ENCODE measurements at places on chromosomes 7 and 10.

DNA sequence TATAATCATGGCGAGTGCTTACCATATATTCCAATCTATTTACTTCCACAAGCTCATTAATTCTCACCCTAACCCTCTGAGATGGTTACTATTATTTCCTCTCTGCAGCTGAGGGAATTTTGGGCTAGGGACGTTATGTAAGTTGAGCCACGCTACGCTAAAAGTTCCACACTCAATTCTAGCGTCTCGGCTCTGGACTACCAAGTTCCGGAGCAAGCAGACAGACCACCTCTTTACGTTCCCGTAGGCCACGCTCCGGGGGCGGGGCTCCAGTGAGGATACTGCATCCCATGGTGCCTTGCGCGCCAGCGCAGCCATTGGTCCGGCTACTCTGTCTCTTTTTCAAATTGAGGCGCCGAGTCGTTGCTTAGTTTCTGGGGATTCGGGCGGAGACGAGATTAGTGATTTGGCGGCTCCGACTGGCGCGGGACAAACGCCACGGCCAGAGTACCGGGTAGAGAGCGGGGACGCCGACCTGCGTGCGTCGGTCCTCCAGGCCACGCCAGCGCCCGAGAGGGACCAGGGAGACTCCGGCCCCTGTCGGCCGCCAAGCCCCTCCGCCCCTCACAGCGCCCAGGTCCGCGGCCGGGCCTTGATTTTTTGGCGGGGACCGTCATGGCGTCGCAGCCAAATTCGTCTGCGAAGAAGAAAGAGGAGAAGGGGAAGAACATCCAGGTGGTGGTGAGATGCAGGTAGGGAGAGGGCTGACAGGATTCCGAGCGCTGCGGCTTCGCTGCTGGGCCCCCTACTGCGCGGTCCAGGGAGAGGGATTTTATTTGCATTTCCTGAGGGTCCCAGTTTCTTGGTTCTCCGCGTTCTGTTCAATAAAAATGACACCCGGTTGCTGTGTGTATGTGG is at the start of gene KIF11:
Gene KIF11, plus strand, starts transcription at position 370 of the 858 bp plus-strand sequence. Its CDS starts 246 bp downstream, at position 616.
- DNase-seq: peak; percentile 91

- no peak for DNase-seq
These were observed 15.6 kb downstream of the SNX10 start for GRCh38 chr7:26307226-26307625.

GRCh38 chr7:14184292-14184864 is 194.9 kb upstream of the ETV1 start:
- DNase-seq: no peak

- DNase-seq: no peak
These were observed 48.5 kb upstream of the ABLIM1 start for GRCh38 chr10:114706458-114707055.

DNA sequence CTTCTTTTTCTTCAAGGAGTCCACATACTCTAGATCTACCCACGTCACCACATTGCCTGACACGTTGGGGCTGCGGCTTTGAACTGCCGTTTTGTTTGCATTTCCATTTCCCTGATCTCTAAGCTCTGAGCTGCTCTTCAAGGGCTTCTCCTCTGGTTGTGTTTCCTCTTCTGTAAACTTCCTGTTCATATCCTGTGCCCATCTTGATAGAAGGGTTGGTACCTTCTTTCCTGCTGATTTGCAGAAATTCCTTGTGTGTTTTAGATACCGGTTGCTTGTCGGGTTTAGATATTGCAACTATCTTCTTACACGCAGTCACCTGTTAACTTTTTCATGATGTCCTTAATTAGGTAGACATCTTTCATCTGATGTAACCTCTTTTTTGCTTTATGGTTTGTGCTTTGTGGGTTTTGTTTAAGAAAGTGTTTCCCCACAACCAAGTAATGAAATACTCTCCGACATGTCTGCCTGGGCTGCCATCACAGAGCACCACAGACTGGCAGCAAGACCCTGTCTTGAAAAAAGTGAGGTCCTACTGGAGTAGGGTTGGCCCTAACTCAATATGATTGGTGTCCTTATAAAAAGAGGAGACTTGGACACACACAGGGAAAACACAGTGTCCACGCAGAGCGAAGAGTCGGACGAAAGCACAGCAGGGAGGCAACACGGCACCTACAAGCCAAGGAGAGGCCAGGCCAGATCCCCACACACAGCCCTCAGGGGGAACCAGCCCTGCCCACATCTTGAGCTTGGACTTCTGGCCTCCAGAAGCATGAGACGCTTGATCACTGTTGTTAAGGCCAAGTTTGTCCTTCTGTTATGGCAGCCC is 99.1 kb upstream of the PDGFA start:
- DNase-seq: no peak

DNA sequence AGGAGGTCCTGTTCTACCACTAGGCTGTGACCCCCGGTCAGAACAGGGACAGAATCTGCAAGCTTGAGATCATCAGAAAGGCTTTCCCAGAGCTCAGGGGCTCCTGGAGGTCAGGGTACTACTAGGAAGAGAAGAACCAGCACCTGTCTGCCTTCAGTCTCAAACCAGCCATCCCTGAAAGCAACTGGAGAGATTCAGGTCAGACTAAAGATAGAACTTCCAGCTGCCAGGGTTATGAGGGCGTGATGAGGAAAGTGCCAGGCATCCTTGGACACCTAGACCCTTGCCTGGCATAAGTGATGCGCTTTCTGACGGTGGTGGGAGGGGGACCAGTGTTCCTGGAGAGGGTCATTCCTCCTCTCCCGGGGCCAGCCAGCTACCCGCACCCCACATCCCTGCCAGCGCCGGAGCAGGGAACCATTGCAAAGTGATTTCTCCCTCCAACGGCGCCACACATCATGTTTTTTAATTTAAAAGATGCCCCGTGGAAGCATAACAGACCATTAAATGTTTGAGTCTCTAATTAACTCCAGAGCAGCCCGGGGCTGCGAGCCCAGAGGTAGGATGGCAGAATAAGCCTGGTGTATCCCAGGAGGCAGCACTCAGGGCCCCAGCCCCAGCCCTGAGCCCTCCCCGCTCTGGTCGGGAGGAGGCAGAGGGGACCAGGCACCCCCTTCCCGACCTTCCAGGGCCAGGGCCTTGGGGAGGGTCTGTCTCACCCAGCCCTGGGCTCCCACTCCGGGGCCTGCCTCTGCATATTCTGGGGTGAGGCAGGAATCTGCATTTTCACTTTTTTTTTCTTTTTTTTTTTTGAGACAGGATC is 64.0 kb downstream of the ELFN1 start:
- DNase-seq: no peak

- DNase-seq: peak; percentile 58
These were observed 37.2 kb upstream of the PCBD1 start for GRCh38 chr10:70925377-70926225.

DNA sequence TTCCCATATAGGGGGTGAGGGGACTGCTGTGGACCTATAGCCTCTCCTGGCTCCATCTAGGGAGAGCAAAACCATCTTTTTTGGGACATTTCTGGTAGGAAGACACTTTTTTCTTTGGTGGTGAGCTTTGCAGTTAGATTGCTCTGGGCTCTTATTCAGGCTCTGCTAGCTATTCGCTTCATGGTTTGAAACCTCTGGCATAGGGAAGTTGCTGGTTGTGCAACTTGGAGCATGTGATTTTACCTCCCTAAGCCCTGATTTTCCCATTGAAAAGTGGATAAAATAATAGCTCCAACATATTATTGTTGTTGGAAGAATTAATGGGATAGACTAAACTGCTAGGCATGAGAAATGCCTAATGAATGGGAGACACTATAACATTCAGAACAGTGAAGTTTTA is 69.6 kb downstream of the CYP26A1 start:
- no peak for DNase-seq

- no peak for DNase-seq
These were observed 16.5 kb upstream of the PLAU start for GRCh38 chr10:73894245-73894971.

DNA sequence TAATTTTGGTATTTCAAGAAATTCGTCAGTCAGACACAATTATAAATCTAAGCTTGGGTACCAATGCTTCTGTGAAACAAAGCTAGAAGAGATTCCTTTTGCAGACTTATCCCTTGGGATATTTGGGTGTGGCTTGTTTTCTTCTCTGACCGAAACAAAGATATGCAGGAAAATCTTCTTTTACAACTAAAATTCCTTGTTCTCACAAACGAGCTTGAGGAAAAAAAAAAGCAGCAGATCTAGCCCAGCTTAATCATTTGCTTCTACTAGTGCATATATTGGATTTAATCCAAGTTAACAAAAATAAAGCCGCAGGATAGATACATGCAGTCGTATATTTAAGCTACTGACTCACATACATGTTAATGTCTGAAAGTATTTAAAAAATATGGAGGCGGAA is 104.2 kb downstream of the PRTFDC1 start:
- no peak for DNase-seq

GRCh38 chr7:119545118-119545517 is 727.9 kb upstream of the KCND2 start:
- DNase-seq: no peak

GRCh38 chr7:117895276-117895675 is 22.0 kb upstream of the CTTNBP2 start:
- no peak for DNase-seq

Measured in stimulated activated CD4-positive, alpha-beta T cell treated with anti-CD3 and anti-CD28 coated beads, Interleukin-1b, Interleukin-23, amount 100 ng/mL, for 4 hours (primary cell).